ENCODE measurements at places on chromosomes 6 and 20.

- no peak for DNase-seq
Observed at GRCh38 chr6:63615590-63615989, 20.0 kb upstream of the PHF3 start.

DNA sequence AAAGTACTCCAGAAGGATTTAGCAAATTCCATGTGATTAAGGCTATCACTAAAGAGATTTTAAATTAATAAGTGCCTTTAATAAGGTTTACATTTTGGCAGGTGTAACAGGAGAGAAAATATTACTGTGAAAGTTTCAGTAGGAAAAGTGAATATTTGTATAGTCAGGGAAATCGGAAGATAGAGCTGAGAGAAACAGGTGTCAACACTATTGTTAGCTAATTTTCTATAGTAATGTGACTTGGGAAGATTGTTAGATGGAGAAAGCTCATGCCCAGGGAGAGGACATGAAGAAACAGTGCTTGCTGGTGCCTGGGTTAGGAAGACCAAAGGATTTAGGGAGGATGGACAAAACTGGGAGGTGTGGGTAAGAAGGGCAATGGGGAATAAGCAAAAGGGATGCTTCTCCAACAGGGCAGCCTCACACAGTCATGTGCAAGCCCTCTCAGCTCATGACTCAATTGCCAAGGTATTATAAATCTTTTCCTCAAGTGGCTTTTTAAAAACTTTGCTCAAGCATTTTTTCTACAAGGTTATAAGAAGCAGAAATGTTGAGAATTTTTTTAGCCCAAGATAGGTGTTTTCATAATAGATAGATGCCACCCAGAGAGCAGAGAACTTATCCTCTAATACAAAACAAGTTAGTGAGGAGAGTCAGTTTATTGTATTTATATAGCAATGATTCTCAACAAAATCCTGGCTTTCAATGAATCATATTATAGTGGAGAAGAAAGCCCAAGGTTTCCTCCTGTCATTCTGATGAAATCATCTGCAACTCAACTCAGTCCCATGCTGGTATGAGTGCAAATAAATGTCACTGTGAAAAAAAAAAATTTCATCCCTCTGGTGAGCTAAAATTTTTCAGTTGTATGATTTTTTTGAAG is 325.2 kb upstream of the NT5E start:
- DNase-seq, result no peak

- no peak for DNase-seq
Observed at GRCh38 chr20:41889126-41889843, 271.1 kb upstream of the CHD6 start.

- no peak for DNase-seq
Observed at GRCh38 chr6:15017261-15017660, 228.6 kb upstream of the JARID2 start.

DNA sequence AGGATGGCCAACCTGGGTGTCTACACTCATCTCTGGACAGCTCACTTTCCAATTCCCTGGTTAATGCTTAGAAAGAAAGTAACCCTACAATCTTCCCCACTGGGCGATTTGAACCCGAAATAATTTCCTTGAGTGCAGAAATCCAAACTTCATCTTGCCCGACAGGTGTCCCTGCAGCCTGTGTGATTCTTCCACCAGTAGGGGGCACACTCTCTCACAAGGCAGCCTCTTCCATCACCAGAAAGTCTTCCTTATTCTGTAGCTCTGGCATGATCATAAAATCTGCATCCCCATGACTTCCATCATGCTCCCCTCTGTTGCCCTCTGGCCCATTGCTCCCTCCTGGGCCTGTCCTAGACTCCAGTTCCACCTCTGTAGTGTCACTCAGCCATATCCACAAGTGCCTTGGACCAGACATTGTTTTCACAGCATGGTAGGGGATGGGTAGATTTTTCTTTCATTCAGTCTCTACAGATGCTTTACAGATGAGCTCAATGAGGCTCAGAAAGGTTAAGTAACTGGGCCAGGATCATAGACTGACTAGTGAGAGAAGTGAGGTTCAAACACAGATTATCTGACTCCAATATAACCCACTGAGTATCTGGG is 170.4 kb upstream of the SPTLC3 start:
- DNase-seq, result no peak

- no peak for DNase-seq
Observed at GRCh38 chr20:7161690-7162089, 394.2 kb downstream of the BMP2 start.

GRCh38 chr6:82904860-82905259 is 160.8 kb downstream of the UBE3D start:
- DNase-seq, result no peak
